ENCODE measurements at places on chromosomes 3 and 15.
A peak's percentile ranks its signal among the peaks of the same experiment; 100 is the strongest.

DNA sequence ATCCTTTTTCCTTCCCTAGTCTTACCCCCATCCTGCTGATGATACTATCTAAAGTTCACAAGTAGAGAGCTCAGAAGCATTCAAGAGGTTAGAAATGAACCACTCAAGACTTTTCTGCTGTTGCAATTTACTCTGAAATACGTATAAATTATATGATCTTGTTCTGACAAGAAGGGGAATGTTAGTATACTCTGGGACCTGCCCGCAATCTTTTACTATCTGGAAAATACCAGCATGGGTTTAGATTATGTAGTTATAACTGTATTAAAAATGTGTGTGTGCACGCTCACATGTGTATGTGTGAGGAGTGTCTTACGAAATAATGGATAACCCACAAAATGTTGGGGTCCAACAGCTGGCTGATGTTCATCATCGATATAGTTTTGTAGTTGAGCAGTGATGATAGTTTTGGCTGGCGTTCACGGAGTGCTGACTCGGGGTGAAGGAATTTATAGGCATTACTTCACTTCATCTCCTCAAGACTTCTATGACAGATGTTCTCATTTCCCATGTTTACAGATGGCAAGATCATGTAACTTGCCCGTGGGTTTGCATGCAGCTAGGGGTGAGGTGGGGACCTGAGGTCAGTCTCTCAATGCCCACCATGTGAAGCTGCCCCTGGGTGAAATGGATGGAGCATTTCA lies 297.5 kb upstream of the LYSMD4 start:
- peak; percentile 20 for DNase-seq

- no peak for DNase-seq
Measured at GRCh38 chr15:51223771-51224229, 114.6 kb downstream of the CYP19A1 start.

GRCh38 chr3:14758297-14758696 lies 60.5 kb upstream of the FGD5 start:
- no peak for DNase-seq

GRCh38 chr15:43251871-43252250 lies 14.9 kb downstream of the TGM5 start:
- DNase-seq, result no peak

- no peak for DNase-seq
Measured at GRCh38 chr15:85457392-85457968, 77.1 kb downstream of the AKAP13 start.

DNA sequence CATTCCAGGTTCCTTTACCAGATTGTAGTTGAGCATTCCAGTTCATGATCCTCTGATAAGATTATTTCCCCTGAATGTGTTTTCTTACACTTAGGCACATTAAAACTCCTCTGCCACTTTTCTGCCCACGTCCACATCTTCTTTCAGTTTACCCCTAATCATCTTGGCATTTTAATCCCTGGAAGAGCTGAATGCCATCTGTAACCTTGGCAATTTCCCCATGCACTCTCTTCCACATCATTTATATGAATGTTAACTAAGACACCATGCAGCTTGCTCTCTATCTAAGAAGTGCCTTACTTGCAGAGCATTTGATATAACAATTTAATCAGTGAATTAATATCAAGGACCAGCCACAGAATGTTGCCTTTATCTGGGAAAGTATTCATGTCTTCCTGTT lies 25.8 kb downstream of the TIMP4 start:
- DNase-seq, result no peak

- DNase-seq, result no peak
Measured at GRCh38 chr15:40832903-40833302, 4.4 kb upstream of the PPP1R14D start.

- DNase-seq, result no peak
Measured at GRCh38 chr15:71810256-71811035, at the start of gene NR2E3. TSS of gene NR2E3 (plus strand) at chr15:71810554. CDS start at chr15:71810744, 190 bp downstream.

DNA sequence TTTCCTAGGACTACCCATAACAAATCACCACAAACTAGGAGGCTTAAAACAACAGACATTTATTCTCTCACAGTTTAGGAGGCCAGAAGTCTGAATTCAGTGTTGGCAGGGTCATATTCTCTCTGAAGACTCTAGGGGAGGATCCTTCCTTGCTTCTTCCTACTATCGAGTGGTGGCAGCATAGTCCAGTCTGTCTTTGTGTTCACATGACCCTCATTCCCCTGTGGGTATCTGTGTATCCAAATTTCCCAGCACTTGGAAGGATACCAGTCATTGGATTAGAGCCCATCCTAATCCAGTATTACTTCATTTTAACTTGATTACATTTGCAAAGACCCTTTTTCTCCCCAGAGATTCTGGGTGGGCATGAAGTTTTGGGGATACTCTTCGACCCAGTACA lies 63.8 kb downstream of the GMPS start:
- no peak for DNase-seq

GRCh38 chr3:122578069-122578740 lies 755 bp downstream of the PARP15 start:
- no peak for DNase-seq

- DNase-seq, result no peak
Measured at GRCh38 chr3:73478858-73479257, 145.9 kb downstream of the PDZRN3 start.

DNA sequence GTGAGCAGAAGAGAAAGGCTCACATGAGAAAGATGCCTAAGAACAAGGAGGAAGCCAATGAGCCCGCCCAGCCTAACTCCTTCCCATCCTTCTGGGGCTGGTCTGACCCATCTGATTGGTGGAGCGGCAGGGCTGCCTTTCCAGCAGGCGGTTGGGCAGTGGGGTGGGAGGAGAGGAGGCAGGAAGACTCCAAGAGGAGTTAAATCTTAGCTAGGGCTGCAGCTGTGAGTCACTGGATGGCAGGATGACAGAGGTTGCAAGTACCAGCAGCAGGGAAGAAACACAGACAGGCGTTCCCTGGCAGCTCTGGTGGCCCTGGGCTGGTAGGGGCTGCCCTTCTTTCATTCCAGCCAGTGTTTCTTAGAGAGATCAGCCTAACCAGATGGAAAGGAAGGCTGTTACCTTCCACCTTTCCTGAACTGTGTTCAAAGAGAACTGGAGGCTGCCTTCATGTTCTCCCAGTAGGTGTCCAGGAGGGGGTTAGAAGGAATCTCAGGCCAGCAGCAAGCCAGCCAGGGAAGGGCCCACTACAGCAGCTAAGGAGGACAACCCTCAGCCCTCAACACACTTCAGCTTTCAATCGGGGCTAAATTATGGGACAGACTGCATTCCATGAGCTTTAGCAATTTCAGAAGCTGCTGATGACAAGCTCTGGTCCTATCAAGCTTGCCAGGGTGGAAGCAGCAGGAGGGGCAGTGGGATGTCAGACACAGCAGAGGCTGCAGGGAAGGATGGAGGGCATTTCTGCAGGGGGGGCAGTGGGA lies 50.3 kb downstream of the CHSY1 start:
- peak; percentile 88 for DNase-seq

GRCh38 chr15:75814794-75815193 lies 28.5 kb upstream of the UBE2Q2 start:
- no peak for DNase-seq

- no peak for DNase-seq
Measured at GRCh38 chr15:71945012-71945411, 134.7 kb downstream of the NR2E3 start.

DNA sequence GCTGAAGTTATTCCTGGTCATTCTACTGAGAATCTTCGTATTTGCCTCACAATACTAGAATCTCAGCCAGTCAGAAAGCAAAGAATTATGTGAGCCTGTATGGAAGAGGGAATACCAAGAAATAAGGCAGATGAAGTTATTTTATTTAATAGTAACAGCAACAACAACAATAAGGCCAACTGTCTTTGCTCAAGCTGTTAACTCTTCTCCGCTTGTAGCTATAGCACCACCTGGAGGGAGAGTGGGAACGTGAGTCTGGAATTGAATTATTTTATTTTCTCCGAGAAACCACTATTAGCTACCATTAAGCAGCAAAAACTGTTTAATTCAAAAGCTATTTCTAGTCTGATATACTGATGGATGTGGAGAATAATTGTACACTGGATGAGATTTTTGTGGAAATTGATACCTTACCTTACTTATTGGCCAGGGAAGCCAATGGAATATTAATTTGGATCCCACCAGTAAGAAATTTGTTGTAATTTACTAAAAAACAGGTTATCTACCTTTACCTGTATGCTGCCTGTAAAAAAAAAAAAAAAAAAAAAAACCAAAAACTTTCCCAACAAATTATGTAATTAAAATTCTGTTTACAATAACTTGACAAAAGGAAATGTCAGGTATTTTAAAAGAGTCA lies 50.1 kb downstream of the CALML4 start:
- DNase-seq, result no peak

DNA sequence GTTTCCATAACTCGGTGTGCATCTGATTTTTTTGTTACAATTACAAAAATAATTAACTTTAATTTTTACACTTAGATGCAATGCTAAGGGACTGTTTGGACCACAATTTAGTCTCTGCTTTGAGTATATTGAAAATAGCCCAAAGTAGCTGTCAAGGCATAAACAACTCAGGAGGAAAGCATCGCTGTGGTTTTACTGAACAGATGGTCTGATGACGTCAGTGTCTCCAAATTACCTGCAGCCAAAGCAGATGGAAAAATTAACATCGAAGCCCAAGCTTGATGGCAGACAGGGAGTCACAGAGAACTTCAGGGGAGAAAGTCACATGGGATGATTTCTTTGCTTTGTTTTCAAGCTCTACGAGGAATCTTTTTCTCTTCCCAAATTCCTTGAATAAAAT lies 83.1 kb upstream of the PLCL2 start:
- DNase-seq, result no peak

- DNase-seq, result no peak
Measured at GRCh38 chr3:120506076-120506827, 55.5 kb upstream of the FSTL1 start.

- DNase-seq, result no peak
Measured at GRCh38 chr15:41304149-41304770, 28.1 kb downstream of the OIP5 start.

DNA sequence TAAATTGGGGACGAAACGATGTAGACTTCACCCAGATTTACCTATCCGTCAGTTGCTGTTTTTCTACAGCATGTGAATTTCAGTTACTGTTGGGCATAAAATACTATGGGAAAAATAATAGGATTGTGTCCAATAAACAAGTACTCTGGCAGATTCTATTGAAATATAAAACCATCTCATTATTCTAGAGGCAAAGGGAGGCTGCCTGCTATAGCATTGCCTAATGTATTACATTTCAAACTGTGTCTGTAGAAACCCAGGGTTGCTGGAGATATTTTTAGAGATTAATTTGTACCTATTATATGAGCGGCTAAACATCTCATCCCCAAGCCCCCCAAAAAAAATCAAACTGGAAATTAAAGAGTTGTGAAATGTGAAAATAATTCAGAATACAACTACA lies 159.6 kb upstream of the IL12A start:
- no peak for DNase-seq

- DNase-seq, result no peak
Measured at GRCh38 chr15:49492830-49493229, 69.8 kb downstream of the FGF7 start.

DNA sequence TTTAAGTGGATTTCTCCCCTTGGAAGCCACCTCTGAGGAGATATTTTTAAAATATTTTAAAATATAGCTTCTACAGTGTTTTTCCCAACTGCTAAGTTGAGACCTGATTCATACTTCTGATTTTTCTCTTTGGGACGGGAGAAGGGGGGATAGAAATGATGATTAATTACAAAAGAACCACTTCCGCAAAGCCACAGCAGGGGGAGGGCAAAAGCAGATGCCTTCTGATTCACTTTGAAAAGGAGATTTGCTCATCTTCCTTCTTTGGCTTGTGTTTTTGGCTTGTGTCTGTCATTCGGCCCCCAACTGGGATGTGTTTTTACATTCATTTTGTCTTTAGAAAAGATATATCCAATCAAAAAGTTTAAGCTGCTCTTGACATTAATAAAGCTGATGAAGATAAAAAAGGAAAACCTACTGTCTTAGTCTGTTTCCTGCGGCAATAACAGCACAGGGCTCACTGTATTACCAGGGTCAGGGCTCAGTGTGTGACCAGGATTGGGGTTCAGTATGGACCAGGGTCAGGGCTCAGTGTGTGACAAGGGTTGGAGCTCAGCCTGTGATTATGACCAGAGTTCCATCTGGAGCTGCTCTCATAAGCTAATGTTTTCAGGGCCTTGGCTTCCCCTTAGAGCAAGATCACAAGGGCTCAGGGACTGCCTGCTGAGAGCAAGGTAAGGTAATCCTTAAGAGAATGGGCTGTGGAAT lies 223.2 kb downstream of the MTHFS start:
- no peak for DNase-seq

DNA sequence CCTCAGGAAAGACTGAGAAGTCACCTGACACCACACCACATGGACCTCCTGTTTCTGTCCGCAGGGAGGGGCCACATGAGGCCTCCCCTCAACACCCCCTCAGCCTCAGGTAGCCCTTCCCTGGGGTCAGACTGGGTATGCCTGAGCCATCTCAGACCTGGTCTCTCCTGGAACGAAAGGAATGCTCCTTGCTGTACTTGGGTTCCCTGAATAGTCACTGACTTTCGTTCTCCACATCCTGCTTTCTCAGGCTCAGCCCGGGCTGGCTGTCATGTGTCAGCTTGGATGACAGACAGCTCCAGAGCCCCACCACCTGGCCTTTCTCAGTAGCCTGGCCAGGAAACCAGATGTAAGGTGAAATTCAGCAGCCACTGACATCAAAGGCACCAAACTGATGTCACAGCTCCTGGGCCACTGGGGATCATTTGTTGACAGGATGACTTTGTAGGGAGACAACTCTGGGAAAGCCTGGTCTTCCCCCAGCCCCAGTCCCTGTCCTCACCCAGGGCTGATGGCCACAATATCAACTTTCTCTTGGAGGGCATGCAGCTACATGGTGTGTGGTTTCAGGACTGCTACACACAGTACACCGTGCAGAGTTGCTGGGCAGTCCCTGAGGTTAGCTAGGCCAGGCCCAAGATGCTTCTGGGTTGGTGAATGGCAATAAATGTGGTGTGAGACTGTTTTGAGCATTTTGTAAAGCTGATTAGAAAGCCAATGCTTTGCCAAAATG lies 141.4 kb upstream of the MRPS22 start:
- DNase-seq, result no peak

- DNase-seq, result peak; percentile 93
Measured at GRCh38 chr3:121749276-121750086, at the start of gene GOLGB1. TSS of gene GOLGB1 (minus strand) at chr3:121749741. CDS start at chr3:121730971, 18,770 bp downstream.

- no peak for DNase-seq
Measured at GRCh38 chr15:40793216-40793989, 13.5 kb upstream of the ZFYVE19 start.

DNA sequence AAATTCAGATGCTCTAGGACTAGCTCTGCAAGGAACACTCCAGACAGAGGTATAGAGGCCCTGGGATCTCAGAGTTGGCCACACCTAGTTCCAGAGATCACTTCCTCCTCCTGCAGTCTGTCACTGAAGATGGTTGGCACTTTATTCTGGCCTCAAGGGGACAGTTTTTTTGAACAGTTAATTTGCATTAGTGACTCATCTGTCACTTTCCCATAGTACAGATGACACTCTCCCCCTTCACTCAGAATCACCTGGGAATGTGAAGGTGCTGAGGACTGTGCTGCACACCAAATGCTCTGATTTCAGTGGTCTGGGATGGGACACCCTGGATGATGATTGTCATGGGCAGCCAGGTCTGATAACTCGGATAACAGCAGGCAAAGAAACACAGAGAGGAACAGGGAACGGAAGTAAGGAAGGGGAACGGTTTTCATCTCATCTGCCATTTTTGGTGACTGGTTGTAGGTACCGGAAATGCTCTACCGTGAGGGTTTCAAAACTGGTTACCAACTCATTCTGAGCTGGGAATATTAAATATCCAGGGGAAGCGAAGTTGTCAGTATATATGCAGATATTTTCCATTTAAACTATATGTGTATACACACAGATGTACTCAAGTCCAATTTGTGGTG lies 232.5 kb upstream of the ST8SIA2 start:
- no peak for DNase-seq

Data from left forelimb (tissue), 1 donor.